CD4-positive, alpha-beta T cell (primary cell): ENCODE measurements at places on chromosomes 5 and 9.

GRCh38 chr9:70079417-70080037 lies 35.9 kb downstream of the MAMDC2 start:
- no peak for DNase-seq

DNA sequence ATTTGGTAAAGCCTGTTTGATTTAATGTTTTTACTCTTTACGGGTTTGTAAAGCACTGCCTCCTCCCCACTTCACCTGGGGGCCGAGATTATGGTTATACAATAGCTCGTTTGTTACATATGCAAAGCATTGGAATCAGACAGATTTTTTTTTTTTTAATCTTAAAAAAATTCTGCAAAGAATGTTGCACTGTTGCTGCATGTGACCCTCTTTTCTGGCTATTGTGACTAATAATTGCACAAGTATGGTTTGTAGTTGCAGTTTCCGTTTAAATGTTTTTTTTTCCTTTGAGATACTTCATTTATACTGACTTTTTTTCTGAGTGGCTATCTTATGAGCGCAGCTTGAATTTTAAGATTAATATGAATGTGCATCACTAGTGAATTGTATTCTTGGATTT lies 165.3 kb downstream of the KDM4C start:
- no peak for DNase-seq

GRCh38 chr9:87732756-87733155 lies 6.8 kb downstream of the CTSL start:
- DNase-seq = no peak

- DNase-seq = no peak
Measured at GRCh38 chr5:68084396-68084795, 131.2 kb upstream of the PIK3R1 start.

GRCh38 chr9:132609829-132610228 lies 27.4 kb downstream of the BARHL1 start:
- DNase-seq = no peak

DNA sequence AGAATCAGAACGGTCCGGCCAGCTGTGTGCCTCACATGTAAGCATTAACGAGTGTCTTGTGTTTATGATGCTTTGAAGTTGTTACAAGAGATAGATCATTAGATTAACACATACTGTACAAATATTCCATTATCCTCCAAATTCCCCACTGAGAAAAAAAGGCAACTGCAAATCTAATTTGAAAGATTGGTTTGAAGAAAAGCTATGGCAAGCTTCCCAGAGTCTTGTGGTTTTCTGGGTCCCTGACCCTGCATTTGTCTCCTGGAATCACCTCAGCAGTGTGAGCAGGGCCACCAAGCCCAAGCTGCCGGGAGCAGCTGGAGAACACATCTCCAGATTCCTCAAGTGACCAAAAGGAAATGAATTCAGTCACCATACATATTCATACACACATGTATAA lies 36.9 kb upstream of the ADAMTS16 start:
- DNase-seq = no peak

GRCh38 chr9:114060711-114061110 lies 17.4 kb downstream of the AMBP start:
- no peak for DNase-seq

GRCh38 chr9:91465420-91465819 lies 41.8 kb upstream of the NFIL3 start:
- no peak for DNase-seq

GRCh38 chr5:143218517-143219170 lies 184.8 kb downstream of the NR3C1 start:
- DNase-seq = no peak
